ENCODE measurements at places on chromosomes 6 and 20.

DNA sequence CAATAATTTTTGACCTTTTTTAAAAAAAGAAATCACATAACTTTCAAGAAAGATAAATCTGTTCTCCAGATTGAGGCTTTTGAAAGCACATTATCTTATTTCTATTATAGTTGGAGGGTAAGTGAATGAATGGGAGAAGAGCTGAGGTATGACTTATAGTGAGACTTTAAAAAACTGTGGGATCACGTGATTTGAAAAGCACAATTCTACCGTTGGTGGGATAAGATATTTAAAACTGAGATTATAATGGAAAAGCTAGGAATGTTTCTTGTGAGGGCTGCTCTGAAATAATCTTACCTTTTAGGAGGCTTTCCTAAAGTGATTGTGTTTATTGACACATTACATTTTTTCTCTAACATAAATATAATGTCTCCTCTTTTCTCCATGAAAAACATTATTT is 9.5 kb upstream of the OPN5 start:
- DNase-seq = no peak

GRCh38 chr6:133787859-133788505 is 100.9 kb upstream of the TCF21 start:
- no peak for DNase-seq

DNA sequence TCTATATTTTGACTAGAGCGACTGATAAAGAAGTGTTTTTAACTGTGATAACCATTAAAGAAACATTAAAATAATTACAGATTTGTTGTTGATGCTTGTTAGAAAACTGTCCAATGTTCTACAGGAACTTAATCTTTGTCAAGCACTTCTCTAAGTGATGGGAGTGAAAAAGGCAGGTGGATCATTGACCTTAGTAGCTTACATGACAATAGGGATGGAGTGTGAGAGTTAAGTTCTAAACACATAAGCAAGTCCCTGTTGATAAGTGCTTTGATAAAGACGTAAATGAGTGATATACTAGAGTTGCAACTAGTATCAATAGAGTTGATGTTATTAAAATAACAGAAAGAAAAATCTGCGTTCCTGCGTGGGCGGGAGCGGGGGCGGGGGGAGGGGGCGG is 931.5 kb upstream of the EPHA7 start:
- no peak for DNase-seq

GRCh38 chr6:33508935-33509926 is 54.9 kb downstream of the ZBTB9 start:
- no peak for DNase-seq

- DNase-seq = no peak
Measured at GRCh38 chr6:113684382-113684901, 172.7 kb upstream of the MARCKS start.

- DNase-seq = no peak
Measured at GRCh38 chr6:151004383-151005024, 139.0 kb downstream of the MTHFD1L start.

- no peak for DNase-seq
Measured at GRCh38 chr6:95279616-95280015, 297.7 kb upstream of the MANEA start.

- DNase-seq = no peak
Measured at GRCh38 chr6:140047321-140047720, 672.9 kb upstream of the CITED2 start.

GRCh38 chr6:56346958-56347357 is 99.6 kb upstream of the COL21A1 start:
- no peak for DNase-seq

Measured in thymus (tissue), 14 donors.